ENCODE measurements at places on chromosomes 2 and 18.

- peak; percentile 17 for DNase-seq
Observed at GRCh38 chr2:19955544-19956422, 34.1 kb downstream of the WDR35 start.

DNA sequence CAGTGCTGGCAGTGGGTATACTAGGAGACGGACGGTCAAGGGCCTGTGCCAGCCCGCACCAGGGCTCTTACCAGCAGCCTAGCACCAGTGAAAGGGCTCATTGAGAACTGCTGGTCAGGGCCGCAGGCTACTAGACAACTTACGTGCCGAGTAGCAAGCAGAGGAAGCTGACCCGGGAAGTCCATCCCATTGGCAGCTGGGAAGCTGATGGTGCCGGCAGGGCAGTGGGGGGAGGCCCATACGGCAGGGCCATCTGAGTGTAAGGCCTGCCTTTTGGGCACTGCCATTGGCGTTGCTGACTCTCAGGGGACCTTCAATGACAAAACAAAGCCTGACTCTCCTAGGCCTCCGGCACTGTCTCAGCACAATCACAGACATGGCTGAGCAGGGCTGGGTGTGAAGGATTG lies 20.6 kb downstream of the EFR3B start:
- DNase-seq, result no peak

GRCh38 chr2:121664713-121665112 lies 15.5 kb upstream of the CLASP1 start:
- DNase-seq, result no peak

DNA sequence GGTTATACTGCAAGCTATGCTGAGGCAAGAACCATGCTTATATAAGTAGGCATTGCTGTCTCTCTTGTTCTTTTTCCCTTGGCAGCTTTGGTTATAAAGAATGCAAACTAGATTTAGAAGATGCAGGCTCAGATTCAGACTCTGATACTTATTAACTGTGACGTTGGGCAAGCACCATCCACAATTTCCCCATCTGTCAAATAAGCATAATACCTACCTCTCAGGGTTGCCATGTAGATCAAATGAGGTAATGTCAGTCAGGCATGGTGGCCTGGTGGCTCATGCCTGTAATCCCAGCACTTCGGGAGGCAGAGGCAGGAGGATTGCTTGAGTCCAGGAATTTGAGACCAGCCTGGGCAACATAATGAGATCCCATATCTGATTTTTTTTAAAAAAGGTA lies 21.7 kb downstream of the ITGAV start:
- DNase-seq, result no peak

DNA sequence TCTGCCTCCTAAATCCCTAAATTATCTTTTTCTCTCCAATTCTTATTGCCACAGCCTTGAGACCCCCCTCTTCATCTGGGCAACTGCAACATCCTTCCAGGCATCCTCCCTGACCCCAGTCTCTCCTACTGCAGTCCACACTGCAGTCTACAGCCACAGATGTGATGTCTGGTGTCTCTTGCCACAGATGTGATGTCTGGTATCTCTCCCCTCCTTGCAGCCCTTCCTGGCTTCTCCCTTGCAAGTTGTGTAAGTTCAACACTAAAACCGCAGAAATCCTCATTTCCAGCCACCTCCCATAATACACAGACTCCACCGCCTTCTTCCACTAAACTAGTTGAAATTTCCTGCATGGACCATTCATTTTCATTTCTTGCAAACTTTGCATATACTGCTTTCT lies 113.1 kb upstream of the DDX18 start:
- DNase-seq, result no peak

DNA sequence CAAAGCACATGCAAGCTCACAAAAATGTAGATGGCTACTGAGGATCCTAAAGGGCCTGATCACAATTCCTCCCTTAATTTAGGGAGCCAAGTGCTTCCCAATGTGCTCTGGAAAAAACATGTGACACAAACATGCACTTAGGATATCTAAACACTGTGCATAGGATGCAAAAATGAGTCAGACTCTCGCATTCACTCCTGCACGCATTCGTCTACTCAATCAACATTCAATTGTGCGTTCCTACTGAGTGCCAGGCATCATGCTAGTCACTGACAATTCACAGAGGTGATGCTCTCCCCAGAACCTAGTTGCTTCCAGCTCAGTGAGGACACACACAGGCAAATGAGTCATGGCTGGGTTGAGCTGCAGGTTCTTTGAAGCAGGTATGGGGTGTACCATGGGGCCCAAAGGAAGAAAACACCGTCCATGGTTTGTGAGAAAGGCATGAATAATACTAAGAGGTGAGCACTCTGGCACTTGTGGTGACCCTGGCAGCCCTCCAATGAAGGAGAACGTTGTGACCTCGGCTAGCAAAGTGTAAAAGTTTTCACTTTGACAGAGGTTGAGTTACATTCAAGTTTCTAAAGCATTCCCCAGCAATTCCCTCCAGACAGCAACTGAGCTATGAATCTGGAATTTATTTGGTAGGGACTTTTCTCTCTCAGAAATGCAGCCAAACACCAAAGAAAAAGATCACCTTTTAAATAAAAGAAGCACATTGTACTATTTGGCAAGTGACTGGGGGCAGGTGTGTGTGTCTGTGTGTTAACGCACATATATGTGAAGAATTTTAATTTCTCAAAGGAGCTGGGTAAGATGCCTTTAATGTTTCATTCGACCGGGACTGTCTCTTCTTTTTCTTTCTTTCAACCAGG lies 173.3 kb downstream of the ALPK2 start:
- DNase-seq, result no peak

DNA sequence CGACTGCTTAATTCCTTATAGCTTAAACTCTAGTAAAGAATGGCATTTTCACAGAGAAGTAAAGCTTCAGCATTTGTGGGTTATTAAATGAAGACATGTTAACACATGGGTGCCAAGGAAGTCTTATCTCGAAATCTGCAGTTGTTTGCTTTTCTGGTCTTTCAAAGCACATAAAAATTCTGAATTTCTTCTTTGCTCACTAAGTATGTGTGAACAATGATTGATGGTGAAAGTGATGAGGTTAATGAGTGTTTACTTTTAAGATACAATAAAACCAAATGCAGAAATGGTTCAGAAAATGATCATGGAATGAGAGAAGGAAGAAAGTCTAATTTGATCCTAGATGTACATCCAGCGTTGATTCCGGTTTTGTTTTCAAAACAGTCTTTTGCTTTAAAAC lies 234.6 kb upstream of the RAB12 start:
- DNase-seq, result no peak

DNA sequence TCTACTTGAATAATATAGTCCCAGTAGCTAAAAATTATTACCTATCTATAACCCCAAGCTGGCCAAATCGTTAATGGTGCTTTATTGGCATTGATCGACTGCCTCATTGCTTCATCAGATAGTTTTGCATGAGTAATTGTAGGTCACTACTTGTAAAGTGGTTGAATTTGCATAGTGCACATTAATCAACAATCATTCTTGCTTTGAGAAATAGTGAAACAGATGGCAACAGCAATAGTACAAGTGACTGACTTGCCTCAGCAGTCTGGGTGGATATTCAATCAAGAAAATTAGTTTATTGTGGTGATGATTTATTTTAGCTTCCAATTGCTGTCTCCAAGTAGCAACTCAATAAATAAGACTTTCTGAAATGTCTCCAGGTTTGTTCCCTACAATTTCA lies 117.8 kb upstream of the NRXN1 start:
- DNase-seq, result no peak

DNA sequence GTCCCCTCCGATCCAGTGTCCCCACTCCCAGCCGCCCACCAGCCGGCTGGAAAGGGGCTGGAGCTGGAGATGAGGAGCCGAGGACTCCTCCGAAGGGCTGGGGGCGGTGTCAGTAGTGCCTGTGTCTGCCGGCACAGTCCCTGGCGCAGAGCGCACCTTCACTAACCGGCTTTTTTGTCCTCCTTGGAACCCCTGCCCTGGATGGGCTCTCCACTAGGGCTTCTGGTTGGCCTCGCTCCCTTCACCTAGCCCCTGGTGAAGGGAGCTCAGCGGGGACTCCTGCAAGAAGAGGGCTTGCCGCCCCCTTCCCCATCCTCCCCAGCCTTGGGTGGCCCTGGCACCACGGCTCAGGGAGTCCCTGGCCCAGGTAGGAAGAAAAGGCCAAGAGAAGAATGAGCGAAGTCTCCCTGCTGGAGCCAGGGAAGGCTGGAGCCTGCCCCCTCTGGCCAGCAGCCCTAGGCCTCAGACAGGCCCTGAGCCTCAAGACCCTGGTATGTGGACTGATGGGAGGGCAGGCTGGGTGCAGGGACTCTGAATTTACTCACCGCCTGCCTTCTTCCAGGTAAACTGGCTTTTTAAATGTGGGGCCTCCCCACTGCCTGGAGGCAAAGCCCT lies 570 bp upstream of the ECEL1 start:
- no peak for DNase-seq

- DNase-seq, result no peak
Observed at GRCh38 chr2:19736191-19736831, 165.5 kb downstream of the TTC32 start.

- DNase-seq, result no peak
Observed at GRCh38 chr2:43538034-43538670, 57.7 kb downstream of the THADA start.

GRCh38 chr2:189783451-189783926 lies 650 bp downstream of the ORMDL1 start:
- DNase-seq, result no peak

GRCh38 chr2:221726894-221727513 lies 154.9 kb upstream of the EPHA4 start:
- no peak for DNase-seq

GRCh38 chr2:148501545-148501944 lies 143.0 kb upstream of the EPC2 start:
- DNase-seq, result no peak

DNA sequence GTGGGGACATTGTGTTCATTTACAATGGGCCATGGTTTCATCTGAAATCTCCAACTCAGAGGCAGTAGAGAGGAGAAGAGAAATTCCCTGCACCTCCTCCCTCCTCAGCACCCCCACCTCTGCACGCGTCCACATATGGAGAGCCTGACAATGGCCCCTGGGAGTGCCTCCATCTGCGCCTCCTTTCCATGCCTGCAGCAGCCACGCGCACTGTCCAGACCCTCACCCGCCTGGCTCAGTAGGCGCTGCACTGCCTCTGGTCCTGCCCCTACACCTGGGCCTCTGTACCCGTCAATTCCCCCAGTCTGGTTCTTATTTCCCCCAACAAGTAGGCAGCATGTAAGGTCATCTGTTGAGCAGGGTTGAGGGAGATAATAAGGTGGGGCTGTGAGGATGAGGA lies 23.8 kb downstream of the MPHOSPH10 start:
- no peak for DNase-seq

- DNase-seq, result no peak
Observed at GRCh38 chr2:144914622-144915318, 394.9 kb upstream of the ZEB2 start.

DNA sequence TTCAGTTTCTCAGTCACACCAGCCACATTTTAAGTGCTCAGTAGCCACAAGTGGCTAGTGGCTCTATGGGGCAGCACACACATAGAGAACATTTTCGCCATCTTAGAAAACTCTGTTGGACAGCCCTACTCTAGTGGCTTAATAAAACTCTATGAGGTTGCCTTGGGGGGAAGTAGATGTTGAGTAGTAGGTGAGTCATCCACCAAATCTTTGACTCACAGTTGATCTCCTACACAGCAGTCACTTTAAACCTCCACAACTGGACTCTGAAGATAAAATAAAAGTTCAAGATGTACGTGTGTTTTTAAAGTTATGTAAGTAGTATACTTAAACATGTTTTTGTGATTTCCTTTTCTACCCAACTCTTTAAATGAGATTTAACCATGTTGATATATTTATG lies 379.0 kb downstream of the SETBP1 start:
- no peak for DNase-seq

DNA sequence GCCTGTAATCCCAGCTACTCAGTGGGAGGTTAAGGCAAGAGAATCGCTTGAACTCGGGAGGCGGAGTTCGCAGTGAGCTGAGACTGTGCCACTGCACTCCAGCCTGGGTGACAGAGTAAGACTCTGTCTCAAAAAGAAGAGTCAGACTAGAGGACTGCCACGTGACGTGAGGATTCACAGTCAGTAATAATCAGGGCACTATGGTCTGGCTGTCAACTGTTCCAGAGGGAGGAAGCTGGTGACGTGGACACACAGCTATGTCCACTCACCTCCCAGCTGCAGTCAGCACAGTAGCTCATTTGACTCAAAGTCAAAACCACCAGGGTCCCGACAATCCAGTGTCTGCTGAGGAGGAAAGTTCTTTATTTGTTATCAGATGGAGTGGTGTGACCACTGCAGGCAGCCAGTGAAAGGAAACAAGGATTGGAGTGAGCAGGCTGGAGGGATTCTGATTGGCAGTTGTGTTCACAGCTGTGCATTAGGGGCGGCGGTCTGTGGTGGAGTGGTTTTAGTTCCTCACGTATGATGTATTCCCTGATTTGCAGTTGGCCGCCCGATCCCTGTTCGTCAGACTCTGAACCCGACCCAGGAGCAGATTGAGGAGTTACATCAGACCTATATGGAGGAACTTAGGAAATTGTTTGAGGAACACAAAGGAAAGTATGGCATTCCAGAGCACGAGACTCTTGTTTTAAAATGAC lies 37.9 kb downstream of the MOGAT1 start:
- no peak for DNase-seq

DNA sequence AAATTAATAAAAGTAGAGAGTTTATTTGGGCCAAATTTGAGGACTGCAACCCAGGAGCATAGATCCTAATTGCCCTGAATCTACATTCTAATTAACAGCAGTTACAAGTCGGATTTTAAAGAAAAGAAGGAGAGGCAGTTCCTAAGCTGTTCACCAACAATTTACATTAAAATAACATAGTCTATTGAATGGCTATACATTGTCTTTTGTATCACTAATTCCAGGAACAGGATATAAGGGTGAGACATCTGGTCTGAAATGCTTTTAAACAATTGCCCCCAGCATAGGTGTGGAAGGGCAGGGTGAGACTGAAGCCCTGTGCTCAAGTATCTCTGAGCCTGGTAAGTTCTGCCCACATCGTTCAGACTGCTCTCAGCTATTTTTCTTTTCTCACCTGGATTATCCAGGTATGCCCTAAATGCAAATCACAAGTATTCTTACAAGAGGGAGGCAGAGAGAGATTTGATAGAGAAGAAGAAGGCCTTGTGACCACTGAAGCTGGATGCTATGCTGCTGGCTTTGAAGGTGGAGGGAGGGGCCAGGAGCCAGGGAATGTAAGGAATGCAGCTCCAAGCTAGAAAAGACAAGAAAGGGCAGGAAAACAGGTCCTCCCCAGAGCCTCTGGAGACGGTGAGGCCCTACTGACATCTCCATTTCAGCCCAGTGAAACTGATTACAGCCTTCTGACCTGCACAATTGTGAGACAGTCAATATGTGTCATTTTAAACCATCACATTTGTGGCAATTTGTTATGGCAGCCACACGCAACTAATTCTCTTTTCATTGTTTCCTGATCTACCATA lies 189.4 kb upstream of the ARL4C start:
- DNase-seq, result no peak

GRCh38 chr2:11100976-11101375 lies 54.3 kb upstream of the SLC66A3 start:
- no peak for DNase-seq

GRCh38 chr18:1778496-1779178 lies 792.7 kb downstream of the METTL4 start:
- no peak for DNase-seq

DNA sequence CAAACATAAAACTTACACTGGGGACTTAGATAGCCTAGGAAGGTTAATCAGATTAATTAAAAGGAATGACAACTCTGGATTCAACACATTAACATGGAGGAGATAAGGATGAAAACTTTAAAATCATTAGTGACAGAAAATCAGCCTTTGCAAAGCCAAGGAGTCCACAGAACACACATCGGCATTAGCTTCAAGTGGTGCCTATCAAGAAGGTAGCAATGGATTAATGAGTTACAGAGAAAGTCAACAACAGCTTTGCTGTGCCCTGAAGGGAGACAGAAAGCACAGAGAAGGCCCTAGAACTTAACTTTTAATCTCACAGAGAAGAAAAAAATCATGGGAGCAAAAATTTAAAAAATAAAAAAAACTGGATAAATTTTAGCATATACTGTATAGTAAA lies 88.6 kb downstream of the KCNH7 start:
- no peak for DNase-seq

Measured in T-helper 17 cell (primary cell).